ENCODE measurements at places on chromosomes 3 and 15.
A peak's percentile ranks its signal among the peaks of the same experiment; 100 is the strongest.

DNA sequence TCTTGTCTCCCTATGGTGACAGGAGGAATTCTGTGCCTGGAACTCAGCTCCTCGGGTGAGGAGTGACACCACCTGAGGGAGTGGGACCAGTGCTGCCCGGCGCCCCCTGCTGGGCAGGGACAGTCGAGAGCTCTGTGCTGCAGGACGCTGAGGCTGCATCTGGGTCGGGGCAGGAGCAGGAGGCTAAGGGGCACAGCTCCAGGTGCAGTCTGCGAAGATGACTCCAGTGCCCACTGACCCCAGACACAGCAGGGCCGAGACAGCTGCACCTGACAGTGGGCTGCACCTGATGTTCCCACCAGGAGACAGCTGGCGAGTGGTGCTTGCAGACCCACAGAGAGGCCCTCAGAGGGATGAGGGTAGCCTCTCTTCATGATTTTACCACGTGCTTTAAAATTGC is 152.9 kb downstream of the ATP10A start:
- no peak overlapping the region for H3K4me3 ChIP-seq
- peak; percentile 21 for DNase-seq
- H3K4me1 ChIP-seq = no peaks in the 10 kb centered on the region
- peaks cover 21% of the 10 kb centered on the region for H3K36me3 ChIP-seq

GRCh38 chr3:184815046-184815930 is 3.3 kb downstream of the VPS8 start:
- H3K27ac ChIP-seq = peak overlapping the region; percentile 73
- H3K4me3 ChIP-seq = peak overlapping the region; percentile 24
- H3K27me3 ChIP-seq = peaks cover 2% of the 10 kb centered on the region

- no peak overlapping the region for H3K27ac ChIP-seq
- no peak for DNase-seq
- H3K27me3 ChIP-seq = peaks cover 2% of the 10 kb centered on the region
- no peaks in the 10 kb centered on the region for H3K36me3 ChIP-seq
- no peaks in the 10 kb centered on the region for H3K4me1 ChIP-seq
These were observed 295.9 kb downstream of the PTPRG start for GRCh38 chr3:61857297-61857696.

DNA sequence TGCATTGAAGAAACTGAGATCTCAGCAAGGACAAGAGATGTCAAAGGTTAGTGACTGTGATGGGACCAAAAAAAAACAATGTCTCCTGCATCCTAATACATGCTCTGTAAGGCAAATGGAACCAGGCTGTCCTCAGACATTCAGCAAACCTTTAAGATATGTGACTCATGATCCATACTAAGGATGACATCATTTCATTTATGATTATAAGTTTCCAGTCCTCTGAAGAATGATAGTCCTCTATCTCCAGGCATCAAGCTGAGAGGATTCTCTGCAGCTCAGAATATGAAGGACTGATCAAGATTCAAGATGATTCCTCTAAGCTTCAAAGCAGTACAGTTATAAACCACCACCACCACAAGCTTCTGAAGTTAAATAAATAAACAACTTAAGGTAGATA is 47.6 kb downstream of the SSR3 start:
- H3K27me3 ChIP-seq = peaks cover 64% of the 10 kb centered on the region
- H3K4me1 ChIP-seq = peaks cover 11% of the 10 kb centered on the region
- DNase-seq = no peak
- no peaks in the 10 kb centered on the region for H3K36me3 ChIP-seq

DNA sequence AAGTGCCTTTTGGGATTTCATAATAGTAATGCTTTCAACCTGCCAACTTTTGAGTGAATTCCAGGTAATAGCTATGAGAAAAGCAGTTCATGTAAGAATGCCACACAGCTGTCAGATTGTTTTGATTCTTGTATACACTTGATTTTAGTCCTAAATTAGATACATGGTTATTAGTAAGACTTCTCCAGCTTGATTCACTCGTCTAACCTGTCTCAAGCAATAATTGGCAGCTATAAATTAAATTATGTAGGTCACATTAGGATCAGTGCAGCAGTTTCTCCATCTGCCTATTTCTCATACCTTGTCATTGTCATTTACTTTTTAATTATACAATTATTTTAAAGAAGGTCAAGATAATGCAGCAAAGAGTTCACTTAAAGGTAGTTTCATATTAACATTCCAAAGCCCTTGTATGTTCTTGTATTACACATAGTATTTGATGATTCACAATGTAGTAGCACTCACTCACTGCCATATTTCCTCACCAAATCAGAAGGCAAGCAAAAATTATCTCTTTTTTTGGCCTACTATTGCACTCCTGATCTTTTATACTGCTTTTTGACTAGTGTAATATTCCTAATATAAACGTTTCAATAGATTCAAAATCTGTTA is 10.9 kb upstream of the CRYBG3 start:
- peaks cover 18% of the 10 kb centered on the region for H3K27me3 ChIP-seq
- no peak for DNase-seq
- H3K4me1 ChIP-seq = peaks cover 9% of the 10 kb centered on the region
- H3K27ac ChIP-seq = no peak overlapping the region
- H3K36me3 ChIP-seq = no peaks in the 10 kb centered on the region
- H3K4me3 ChIP-seq = no peak overlapping the region

All from T-helper 2 cell treated with Interferon-gamma antibody and Interleukin-4, amounts not matched to agents 5 μg/mL and 100 μg/mL, for 36 hours (primary cell).